NCI-H1048 (cell line): ENCODE measurements at places on chromosomes 12 and 14.

DNA sequence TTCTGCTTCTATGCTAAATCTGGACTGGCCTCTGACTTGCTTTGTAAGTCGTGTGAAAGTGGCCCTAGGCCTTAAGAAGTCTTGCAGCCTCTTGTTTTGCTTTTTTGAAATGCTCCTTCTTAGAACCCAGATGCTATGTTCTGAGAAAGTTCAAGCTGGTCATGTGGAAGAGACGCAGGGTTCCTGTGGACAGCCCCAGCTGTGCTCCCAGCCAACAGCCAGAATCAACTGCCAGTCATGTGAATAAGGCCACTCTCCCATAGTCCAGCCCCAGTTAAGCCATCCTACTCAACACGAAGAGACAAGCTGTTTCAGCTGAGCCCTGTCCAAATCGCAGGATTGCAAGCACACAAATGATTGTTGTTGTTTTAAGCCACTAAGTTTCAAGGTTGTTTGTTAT is 37.3 kb upstream of the TBPL2 start:
- no peak for DNase-seq

DNA sequence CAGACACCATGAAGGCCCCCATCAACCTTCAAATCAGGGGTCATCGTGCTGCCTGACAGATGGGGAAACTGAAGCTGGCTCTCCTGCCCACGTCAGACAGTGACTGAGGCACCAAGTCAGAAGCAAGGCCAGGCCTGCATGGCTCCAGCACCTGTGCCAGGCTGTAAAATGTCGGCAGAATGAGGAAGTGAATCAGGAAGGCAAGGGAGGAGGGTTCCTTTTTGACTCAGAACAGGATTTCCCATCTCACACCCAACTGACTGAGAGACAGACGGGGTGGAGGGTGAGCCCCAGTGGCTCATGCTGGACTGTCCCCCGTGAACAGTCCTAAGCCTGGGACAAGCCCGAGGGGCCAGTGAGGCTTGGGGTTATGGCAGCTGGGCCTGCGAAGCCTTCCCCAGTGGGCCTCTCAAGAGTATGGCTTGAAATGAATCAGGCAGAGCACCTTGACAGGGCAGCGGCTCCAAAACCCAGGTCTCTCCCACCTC is 20.9 kb downstream of the SYNE3 start:
- no peak for DNase-seq

DNA sequence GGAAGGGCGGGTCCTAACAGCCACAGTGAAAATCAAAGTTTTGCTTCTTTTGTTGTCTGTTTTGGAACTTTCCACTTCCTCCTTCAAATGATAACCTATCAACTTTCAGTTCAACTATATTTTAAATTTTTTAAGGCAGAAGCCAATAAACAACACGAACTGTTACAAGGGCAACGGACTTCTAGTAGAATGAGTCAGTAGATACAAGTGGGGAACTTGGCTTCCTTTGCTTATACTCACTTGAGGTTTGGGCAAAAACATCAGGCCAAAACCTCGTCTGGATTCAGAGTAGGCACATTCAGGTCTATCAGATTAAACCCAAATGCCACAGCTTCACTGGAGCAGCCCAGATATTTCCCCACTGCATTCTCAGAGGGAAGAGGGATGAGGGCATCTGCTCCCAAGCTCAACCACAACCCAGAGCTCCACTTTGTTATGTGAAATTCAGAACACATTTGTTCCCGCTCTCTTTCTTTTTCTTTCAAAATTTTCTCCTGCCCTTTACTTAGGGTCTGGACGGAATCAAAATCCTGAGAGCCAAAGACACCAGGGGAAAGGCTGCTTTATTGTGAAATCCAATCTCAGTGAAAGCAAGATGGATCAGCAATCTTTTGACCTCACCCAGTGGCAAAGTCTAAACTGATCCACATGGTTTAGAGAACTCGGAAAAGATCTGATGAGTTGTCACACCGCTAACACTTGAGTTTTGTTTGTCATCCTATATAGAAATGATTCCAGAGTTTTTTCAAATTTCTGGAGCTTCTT is 152.5 kb upstream of the BTG1 start:
- no peak for DNase-seq

GRCh38 chr14:76191297-76191696 is 39.6 kb downstream of the GPATCH2L start:
- DNase-seq, result no peak

- DNase-seq, result no peak
Measured at GRCh38 chr12:66598079-66598478, 80.8 kb downstream of the GRIP1 start.

DNA sequence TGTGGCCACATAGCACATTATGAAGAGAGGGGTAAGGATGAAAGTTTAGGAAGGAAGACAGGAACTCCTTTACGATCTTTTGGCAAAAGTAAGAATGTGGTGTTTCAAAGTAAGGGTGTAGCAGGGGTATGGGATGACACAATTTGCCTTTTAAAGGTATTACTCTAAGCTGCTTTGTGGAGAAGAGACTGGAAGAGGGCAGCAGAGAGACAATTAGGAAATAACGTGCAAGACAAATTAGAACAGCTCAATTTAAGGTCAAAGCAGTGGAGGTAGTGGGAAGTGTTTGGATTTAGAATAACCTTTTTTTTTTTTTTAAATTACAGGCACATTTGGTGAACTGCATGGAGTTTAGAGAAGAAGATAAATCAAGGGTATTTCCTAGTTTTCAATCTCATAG is 342.6 kb downstream of the NOVA1 start:
- DNase-seq, result no peak

DNA sequence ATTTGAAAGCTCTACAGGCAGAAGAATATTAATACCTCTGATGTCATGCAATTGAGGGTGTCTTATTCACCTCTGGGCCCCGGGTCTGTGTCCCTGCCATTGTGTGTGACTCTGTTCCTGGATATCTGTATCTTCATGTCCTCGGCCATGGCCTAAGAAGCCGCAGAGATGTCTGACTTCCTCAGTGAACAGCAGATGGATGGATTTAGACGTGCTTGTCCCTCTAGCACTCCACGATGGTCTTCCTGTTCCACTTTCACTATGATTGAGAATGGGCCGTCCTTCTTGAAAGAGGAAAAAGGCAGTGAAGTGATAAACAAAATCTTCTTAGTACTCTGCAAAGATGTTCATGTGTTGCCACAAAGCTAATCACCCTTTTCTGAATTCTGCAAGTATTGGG is 217.4 kb downstream of the SLC41A2 start:
- DNase-seq, result no peak

GRCh38 chr12:91988086-91988923 is 157.3 kb downstream of the BTG1 start:
- no peak for DNase-seq

GRCh38 chr12:54266852-54267251 is 13.1 kb downstream of the CBX5 start:
- DNase-seq, result no peak

GRCh38 chr12:9760699-9761418 is at the start of gene CD69:
Gene CD69 (minus strand): TSS chr12:9760901. CDS start chr12:9760820, 81 bp downstream.
- no peak for DNase-seq

DNA sequence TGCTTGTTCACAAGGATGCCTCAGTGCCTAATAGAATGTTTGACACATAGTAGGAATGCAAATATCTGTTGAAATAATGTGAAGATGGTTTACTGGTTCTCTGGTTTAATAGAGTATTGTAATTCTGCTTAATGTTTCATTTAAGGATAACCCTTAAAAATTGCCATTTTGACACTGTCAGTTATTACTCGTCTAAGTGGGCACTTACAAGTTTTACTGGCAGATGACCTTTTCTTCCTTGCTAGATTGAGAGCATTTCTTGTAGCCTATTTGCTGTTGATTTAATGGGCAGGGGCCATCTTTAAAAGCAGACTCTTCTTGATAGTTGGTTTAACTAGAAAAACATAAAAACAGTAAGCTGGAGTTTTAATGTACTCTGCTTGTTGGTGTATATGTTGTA is 1.9 kb downstream of the TMEM263 start:
- DNase-seq, result no peak

DNA sequence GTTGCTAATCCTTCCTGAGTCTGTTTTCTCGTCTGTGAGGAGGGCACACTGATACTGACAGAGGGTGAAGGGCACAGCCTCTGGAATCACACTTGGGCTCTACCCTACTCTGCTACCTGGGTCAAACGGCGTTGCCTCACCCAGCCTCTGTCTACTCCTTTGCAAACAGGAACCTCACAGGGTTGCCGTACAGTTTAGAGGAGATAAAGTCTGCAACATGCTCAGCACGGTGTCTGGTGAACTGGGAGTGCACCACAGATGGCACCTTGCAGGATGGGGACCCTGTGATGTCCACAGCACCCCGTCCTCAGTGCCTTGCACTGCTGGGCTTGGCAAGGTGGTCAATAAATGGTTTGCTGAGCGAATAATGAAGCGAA is 38.3 kb downstream of the TESC start:
- DNase-seq, result no peak

GRCh38 chr12:38053655-38054464 is 262.7 kb upstream of the ALG10B start:
- DNase-seq, result no peak

- no peak for DNase-seq
Measured at GRCh38 chr14:23300687-23301223, 1.9 kb downstream of the PPP1R3E start.

DNA sequence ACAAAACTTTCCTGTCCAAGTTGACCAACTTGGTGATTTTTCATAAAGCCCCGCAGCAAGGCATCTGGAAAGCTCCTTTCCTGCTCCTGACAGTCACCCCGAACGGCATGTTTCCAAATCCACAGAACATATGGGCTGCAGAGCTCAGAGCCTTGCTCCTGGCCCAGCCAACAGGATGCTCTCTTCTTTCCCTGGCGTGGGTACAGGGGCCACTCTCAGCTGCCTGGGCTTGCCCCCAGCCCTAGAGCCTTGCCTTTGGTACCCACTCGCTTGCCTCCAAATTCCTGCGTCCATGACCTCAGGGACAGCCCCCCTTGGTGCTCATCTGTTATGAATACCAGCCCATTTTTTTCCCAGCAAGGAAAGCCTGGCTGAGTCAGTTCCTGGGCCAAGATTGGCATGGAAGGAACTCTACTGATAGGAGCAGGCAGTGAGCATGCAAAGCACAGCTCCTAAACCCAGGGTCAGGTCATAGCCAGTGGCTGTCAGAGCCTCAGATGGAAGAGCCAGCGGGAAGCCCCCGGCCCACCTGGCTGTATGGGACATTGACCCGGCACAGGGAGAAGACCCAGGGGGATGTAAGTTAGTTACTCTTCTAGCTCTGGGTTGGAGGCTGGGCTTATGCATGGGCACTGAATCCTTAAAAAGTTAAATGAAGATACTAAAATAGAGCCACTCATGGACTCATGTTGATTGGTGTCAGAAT is 105.3 kb upstream of the RTL1 start:
- DNase-seq, result no peak

GRCh38 chr12:93767524-93767863 is 90.3 kb downstream of the CRADD start:
- DNase-seq, result no peak

DNA sequence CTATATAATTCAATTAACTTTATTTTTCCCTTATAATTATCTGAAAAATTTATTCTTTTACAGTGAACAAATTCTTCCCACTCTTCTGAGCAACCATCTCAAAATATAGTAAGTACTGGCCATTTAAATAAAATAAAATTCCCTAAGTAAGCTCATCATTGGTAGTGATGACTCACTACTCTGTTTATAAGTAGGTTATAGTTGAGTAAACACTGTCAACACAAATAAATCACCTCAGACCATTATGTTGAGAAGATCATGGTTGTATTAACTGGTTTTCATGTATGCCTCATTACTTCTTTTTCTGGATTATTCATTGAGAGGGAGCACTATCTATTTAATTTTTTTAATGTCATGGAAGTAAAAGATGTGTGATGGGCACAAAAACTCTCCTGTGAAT is 220.5 kb downstream of the SEC23A start:
- DNase-seq, result no peak

DNA sequence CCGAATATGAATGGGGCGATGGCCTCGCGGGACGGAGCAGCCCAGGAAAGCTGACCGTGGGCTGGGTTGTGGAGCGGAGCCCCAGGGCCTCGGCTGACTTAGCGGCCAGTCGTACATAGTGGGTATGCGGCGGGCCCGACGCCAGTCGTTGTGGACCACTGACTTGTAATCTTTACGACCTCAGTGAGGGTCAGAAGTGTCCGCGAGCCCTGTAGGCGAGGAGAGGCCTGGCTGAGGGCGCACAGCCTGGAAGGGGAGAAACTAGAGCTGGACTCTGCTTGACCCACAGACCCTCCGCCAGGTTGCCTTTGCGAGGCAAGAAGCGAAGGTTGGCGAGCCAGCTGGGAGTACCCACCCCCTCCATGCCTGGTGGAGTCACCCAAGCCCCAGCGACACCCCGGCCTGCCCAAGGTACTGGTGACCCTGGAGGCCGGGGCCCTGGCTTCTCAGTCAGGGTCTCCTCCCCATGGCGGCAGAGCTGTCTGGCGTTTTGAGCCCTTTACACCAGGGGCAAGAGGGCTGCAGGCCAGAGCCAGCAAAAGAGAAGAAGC is 15.6 kb upstream of the DYNC1H1 start:
- DNase-seq, result no peak

DNA sequence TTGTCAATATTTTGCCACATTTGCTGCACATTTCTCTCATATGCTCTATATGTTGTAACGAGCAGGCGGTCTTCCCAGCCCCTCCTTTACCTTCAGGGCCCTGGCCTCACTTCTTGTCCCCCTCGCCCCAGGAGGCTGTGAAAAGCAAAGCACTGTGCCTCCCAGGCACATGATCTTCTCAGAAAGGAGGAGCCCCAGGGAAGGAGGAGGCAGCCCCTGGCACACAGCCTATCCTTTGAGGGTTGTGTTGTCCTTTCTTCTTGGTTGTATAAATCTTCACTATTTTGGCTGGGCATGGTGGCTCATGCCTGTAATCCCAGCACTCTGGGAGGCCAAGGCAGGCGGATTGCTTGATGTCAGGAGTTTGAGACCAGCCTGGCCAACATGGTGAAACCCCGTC is 77.0 kb downstream of the PPP2R5C start:
- no peak for DNase-seq

GRCh38 chr14:20697273-20698017 is 8.9 kb downstream of the ANG start:
- DNase-seq, result no peak

DNA sequence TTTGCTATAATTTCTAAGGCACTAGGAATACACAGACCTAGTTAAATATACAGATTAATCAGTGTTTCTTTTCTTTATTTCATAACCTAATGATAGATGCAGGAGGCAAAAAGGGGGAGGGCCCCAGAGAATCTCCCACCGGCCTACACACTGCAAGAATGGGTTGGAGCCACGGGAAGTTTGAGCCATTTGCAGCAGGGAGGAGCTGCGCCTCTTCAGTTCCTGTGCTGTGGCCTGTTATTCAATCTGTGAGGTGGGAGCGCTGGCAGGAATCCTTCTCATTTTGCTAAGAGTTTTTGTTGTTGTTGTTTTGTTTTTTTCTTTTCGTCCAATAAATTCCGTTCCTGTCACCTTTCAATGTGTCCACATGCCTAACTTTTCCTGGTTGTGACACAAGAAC is 251.3 kb upstream of the RPL10L start:
- no peak for DNase-seq

DNA sequence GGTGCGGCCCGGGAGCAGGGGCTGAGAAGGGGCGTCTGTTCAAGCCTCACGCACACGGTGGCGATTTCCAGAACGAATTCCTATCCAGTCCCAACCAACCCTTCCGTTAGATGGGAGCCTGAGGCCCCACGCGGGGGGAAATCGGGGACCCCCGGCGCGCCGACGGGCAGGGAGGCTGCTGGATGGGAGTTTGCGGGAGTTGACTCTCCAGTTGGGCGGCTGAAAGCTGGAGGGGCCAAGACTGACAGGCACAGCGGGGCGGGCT is 9.8 kb downstream of the EXOC3L4 start:
- no peak for DNase-seq

- no peak for DNase-seq
Measured at GRCh38 chr12:14962797-14963196, 1.4 kb upstream of the ARHGDIB start.

- no peak for DNase-seq
Measured at GRCh38 chr12:96810057-96810456, 97.0 kb upstream of the NEDD1 start.

GRCh38 chr14:84670796-84671195 is 859.1 kb upstream of the FLRT2 start:
- DNase-seq, result no peak
